Endodermal cell (in vitro differentiated cells): ENCODE measurements at places on chromosomes 4 and X. TPM values are rescaled to one million over a fixed set of nuclear protein-coding genes. Genes with fewer than 3 reads are reported as not detected.

Gene DNASE1L1
- 16.4 to 17.0 TPM (median 16.6 TPM) in 3 replicates for total RNA-seq

Gene MAGEA10
- not detected in 2 replicates for total RNA-seq

Gene NRK
- 1.5 and 1.9 TPM in 2 replicates for total RNA-seq

Gene ERVMER34-1
- 4.9 and 5.8 TPM in 2 replicates for total RNA-seq

Gene PHEX
- total RNA-seq = 0.27 and 0.37 TPM in 2 replicates

Gene SFRP2
- 5.3 to 6.5 TPM (median 5.3 TPM) in 3 replicates for total RNA-seq

Gene ARMCX1
- 22.4 to 26.9 TPM (median 25.6 TPM) in 3 replicates for total RNA-seq

Gene NPNT
- total RNA-seq = 1.6 to 11.2 TPM (median 2.5 TPM) in 3 replicates

Gene PRDM8
- total RNA-seq = not detected in 3 replicates

Gene CCDC120
- total RNA-seq = 12.8 to 14.0 TPM (median 13.4 TPM) in 3 replicates

Gene TSPAN7
- total RNA-seq = 14.7 to 15.1 TPM (median 14.9 TPM) in 3 replicates

Gene SPACA5B
- not detected in 3 replicates for total RNA-seq

Gene SPATA4
- not detected in 2 replicates for total RNA-seq

Gene PLP1
- total RNA-seq = 3.6 to 5.1 TPM (median 4.3 TPM) in 3 replicates

Gene RASSF6
- 1.2 and 2.6 TPM in 2 replicates for total RNA-seq

Gene AFF2
- total RNA-seq = 3.7 TPM in 2 replicates

Gene FGF5
- 0.21 to 0.76 TPM (median 0.49 TPM) in 3 replicates for total RNA-seq

Gene ZDHHC15
- total RNA-seq = 2.0 TPM in 2 replicates

Gene MAGEE2
- total RNA-seq = not detected in 3 replicates

Gene SEL1L3
- total RNA-seq = 16.9 to 29.4 TPM (median 24.5 TPM) in 3 replicates

Gene FREM3
- 0.13 to 0.66 TPM (median 0.17 TPM) in 3 replicates for total RNA-seq

Gene AR
- 1.0 to 1.7 TPM (median 1.5 TPM) in 3 replicates for total RNA-seq

Gene GNRHR
- total RNA-seq = not detected in 3 replicates

Gene IL1RAPL2
- 0.09 and 0.13 TPM in 2 replicates for total RNA-seq

Gene MAGEB18
- not detected in 2 replicates for total RNA-seq

Gene PTPN13
- 120 to 250 TPM (median 238 TPM) in 3 replicates for total RNA-seq

Gene DUSP9
- total RNA-seq = 0.31 and 0.43 TPM in 2 replicates

Gene LIMCH1
- 5.8 to 12.0 TPM (median 7.9 TPM) in 3 replicates for total RNA-seq

Gene EREG
- total RNA-seq = 0.11 TPM in 1 of 2 replicates, not detected in the other

Gene TECRL
- not detected in 3 replicates for total RNA-seq
